T47D (cell line): ENCODE measurements at places on chromosomes 1 and 21.

DNA sequence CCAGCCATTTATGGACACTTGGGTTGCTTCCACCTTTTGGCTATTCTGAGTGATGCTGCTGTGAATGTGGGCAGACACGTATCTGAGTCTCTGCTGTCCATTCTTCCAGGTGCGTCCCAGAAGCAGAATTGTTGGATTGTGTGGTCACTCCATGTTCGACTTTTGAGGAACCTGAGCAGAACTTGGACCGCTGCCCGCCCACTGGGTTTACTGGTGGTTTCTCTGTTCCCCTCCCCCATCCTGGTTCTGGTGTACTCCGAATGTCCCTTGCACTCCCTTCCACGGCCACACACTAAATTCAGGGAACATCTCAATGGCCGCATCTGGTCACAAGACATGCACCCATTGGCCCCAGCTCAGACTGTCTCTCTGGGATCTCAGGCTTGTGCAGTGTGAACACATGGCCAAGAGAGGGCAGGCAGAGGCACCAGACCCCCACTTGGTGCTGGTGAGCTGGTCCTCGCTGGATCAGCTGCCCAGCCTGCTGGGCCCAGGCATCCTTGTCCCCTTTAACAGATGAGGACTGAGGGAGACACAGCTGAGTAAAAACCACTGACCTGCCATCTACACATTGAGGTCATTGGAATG lies 565.1 kb downstream of the NPHP4 start:
- no peak for DNase-seq

DNA sequence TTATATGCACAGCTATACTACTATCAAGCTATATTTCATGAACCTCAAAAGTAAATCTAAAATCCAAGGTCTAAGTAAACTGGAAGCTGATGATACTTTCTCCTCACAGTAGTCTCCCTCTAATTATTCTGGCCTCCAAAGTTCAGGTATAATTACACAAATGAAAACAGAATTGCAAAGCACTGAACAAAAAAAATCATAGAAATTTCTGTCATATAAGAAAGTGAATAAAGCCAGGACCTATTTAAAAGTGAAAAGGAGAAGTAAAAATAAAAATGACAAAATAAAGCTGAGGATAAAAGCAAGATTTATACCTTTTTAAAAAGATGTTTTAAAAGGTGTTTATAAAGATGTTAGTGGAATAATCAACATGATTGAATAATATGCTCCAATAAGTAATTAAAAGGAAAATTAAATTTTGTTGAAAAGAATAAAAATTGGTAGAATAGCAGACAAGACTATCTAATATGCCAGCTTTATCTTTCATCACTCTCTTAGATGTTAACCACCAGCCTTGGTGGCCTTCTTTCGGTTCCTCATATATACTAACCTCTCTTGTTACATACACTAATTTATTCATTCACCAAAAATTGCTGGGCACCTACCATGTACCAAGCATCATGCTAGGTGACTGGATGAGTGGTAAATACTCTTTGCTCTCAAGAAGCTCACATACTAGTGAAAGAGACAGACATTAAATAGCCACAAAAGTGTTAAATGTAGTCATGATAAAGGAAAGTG lies 25.1 kb downstream of the SHCBP1L start:
- DNase-seq, result no peak

DNA sequence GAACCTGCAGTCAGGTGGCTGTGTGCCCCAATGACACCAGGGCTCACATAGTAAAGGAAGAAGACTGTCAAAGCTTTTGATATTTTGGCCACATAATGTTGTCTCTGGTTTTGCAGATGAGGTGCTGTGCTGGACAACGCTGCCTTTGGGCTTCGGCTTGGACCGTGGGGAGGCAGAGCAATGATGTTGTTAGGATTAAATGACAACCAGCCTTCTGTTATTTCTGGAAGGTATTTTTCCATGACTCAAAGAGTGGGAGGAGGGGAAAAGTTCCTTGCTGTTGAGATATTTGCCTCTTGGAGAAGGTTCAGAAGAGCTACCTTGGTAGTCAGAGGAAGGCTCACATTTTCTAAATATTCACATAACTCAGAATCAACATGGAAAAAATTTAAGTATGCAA lies 187.3 kb upstream of the GALNT2 start:
- DNase-seq, result no peak

- no peak for DNase-seq
Observed at GRCh38 chr1:64882574-64883255, 83.6 kb downstream of the JAK1 start.

GRCh38 chr1:12185918-12186678 lies 19.3 kb downstream of the TNFRSF1B start:
- no peak for DNase-seq

GRCh38 chr1:207045453-207045852 lies 5.6 kb downstream of the YOD1 start:
- DNase-seq, result no peak
